Stimulated activated CD4-positive, alpha-beta T cell treated with anti-CD3 and anti-CD28 coated beads, TNF-alpha, amount 100 ng/mL, for 4 hours (primary cell): ENCODE measurements at places on chromosomes 2 and 18.

DNA sequence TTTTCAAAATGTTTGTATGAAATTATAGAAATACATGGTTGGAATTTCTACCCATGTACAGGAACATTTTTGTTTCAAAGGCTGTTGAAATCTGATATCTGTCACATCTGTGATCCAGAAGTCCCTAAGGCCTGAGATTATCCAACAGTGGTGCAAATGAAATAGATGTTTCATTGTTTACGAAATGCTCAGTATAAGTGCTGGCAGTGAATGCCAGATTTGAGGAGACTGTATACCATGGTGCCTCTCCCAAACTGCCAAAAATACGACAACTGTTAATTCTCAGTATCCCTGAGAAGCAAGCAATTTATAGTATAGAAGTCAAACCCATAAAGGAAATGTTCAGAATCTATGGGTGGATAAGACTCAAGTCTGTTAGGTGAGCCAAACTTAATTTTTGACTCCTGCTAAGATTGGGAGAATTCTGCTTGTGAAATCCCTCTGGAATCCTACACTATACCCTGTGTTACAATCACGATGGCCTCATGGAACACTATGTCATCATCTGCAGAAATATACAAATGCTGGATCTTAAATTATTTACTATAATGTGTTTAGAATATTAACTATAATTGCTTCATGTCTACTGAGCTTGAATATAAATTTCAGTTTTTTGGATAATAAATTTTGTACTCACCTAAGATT, 71.2 kb upstream of the DOCK10 start:
- DNase-seq: no peak

- no peak for DNase-seq
Measured at GRCh38 chr18:24200494-24201290, 61.8 kb downstream of the CABYR start.

DNA sequence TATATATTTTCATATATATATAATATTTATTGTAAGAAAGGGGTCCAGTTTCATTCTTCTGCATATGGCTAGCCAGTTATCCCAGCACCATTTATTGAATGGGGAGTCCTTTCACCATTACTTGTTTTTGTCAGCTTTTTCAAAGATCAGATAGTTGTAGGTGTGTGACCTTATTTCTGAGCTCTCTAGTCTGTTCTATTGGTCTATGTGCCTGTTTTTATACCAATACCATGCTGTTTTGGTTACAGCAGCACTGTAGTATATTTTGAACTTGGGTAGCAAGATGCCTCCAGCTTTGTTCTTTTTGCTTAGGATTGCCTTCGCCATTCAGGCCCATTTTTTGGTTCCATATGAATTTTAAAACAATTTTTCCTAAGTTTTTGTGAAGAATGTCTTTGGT, 320.1 kb downstream of the CDH2 start:
- DNase-seq: no peak

GRCh38 chr2:9463698-9464034, 10.7 kb upstream of the IAH1 start:
- no peak for DNase-seq

DNA sequence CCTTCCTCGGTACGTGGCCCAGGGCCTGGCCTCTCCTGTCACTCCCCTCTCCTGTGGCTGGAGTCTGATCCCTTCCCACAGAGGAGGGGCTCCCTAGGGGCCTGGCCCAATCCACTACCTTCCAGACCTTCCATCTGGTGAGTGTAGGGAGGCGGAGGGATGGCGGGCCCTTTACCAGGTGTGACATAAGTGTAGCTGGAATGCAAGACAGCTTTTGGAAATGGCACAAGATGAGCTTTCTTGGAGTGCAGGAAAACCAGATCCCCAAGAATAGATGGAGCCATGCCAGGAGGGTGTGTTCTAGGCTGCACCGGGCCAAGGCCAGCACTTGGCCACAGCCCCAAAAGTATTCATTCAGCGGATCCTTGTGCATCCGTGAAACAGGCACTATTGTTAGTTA, 30.1 kb downstream of the IGFBP5 start:
- DNase-seq: no peak

DNA sequence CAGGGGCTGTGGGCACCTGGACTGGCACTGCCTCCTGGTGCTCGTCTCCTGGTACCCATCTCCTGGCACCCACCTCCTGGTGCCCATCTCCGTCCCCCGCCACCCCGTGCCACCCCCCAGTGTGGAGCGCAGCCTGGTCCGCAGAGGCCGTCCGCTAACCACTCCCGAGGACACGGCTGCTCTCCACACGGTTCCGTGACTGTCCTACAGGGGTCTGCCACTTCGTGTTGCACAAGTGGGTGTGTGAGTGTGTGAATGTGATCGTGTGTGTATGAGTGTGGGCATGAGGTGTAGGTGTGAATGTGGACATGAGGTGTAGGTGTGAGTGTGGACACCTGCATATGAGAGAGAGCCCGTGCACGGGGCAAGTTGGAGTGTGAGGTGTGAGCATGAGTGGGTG, 119.4 kb upstream of the HS6ST1 start:
- no peak for DNase-seq

DNA sequence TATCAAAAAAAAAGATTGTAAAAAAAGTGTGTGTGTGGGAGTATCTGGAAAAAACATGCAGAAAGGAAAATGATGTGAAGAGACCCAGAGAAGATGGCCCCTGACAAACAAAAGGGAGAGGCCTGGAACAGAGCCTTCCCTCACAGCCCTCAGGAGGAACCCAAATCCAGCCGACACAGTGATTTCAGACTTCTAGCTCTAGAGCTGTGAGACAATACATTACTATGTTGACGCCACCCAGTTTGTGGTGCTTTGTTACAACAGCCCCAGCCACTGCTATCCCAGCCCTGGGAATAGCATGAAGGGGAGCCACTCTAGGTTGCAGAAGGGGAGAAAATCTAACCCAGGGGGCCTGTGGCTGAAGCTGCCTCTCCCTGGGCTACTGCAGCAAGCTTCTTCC, 59.0 kb upstream of the ZBTB7C start:
- no peak for DNase-seq

DNA sequence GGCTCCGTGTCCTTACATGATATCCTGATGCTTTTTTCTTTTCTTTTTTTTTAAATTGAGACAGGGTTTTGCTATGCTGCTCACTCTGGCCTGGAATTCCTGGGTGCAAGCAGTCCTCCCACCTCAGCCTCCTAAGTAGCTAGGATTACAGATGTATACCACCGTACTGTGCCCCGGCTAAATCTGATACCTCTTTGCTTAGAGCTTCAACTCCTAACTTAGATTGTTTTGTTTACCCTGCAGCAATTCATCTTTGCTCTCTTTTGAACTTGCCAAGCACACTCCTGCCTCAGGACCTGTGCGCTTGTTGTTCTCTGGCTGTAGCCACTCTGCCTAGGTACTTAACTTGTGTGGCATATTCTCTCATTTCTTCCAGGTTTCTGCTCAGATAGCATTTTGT, 24.5 kb downstream of the RAB10 start:
- no peak for DNase-seq

- no peak for DNase-seq
Measured at GRCh38 chr2:227473806-227474205, 1.9 kb downstream of the AGFG1 start.

GRCh38 chr2:128623776-128624761, 305.4 kb upstream of the HS6ST1 start:
- DNase-seq: no peak

- no peak for DNase-seq
Measured at GRCh38 chr2:237735798-237736197, 62.8 kb upstream of the RBM44 start.
